Subcutaneous preadipocyte (primary cell): ENCODE measurements at places on chromosomes 12 and 14. TPM values are rescaled to one million over a fixed set of nuclear protein-coding genes. Genes with fewer than 3 reads are reported as not detected.

Gene ENDOU
- total RNA-seq, result 0.37 and 1.6 TPM in 2 replicates

Gene NT5DC3
- 9.6 and 11.7 TPM in 2 replicates for total RNA-seq

Gene ADAMTS20
- total RNA-seq, result not detected in 2 replicates

Gene CCDC196
- not detected in 2 replicates for total RNA-seq

Gene KRT6C
- not detected in 2 replicates for total RNA-seq

Gene LIMA1
- 112 and 128 TPM in 2 replicates for total RNA-seq

Gene FAM177A1
- total RNA-seq, result 25.0 and 25.4 TPM in 2 replicates

Gene MIPOL1
- 8.5 and 11.3 TPM in 2 replicates for total RNA-seq

Gene RNASE12
- total RNA-seq, result not detected in 2 replicates
